HFF-Myc (cell line): ENCODE measurements at places on chromosomes 4 and X.

- no peak for DNase-seq
Measured at GRCh38 chrX:23403849-23404248, 69.2 kb downstream of the PTCHD1 start.

DNA sequence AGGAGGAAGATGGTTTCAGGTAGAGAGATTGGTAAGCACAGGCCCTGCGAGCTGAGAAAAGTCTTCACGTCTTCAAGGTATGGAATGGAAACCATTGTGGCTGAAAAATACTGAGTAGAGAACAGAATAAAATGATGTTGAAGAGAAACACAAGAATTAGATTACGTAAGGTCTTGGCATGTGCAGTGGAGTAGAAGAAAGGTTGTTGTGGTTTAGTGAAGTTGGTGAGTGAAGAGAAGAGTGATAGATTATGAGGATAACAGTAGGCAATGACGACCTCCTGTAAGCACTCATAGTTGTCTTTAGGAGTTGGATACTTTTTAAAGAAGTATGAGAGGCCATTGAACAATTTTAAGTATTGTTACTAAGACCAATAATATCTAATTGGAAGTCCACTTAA is 642.6 kb downstream of the PCDH7 start:
- DNase-seq = no peak

- DNase-seq = peak; percentile 50
Measured at GRCh38 chr4:121462660-121463261, 81.9 kb upstream of the QRFPR start.

- no peak for DNase-seq
Measured at GRCh38 chr4:76931087-76931486, 18.5 kb upstream of the SEPTIN11 start.

GRCh38 chrX:130171446-130172126 is at the start of gene RAB33A:
RAB33A (plus strand) TSS chrX:130171962; CDS start chrX:130172063, 101 bp downstream.
- no peak for DNase-seq

DNA sequence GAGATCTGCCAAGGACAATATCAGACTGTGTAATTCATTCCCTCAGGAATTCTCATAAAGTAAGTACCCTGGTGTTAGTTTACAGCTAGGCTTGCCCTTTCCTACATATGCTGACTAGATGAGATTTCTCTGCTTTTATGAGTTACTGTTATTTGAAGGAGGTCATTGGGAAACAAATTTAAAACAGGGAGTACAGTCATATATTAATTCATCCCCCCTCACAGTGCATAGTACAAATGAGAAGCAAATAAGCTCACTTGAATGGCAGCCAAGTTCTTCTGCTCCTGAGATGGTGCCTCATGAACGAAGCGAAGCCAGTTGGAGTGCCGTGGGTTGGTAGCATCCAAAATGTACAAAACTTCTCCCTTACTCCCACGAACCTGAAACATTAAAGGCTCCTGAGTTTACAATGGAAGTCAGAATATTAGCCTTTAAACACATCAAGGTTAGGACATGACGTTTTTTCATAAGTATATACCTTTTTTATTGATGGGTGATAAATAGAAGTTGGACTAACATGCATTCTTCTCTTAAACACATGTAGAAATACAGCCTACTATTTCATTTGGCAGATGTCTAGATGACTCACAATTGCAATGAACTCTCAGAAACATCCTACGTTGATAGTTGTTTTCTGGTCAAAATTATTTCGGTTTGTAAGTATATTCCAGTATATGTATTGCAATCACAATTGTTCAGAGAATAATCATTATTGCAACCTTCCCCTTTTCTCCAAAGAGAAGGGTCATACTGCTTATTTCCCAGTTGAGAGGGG is 69.2 kb downstream of the PRDM5 start:
- no peak for DNase-seq

DNA sequence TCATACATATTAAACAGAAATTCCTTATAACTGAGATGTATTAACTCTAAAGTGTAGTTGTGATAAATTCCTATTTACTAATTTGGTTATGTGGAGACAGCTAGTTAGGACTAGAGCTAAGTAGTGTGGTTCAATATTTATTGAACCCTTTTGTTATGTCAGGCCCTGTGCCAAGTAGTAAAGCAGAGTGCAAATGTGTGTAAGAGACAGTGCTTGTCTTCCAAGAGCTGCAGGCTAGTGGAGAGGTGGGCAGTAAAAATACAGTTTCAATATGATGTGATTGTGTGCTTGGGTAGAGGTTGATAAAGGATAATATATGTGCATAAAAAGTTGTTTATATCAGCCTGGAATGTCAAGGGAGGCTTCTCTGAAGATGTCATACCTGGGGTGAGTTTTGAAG is 80.0 kb downstream of the TBC1D19 start:
- DNase-seq = no peak

GRCh38 chr4:19327364-19327763 is 924.3 kb upstream of the SLIT2 start:
- DNase-seq = no peak

- DNase-seq = no peak
Measured at GRCh38 chrX:9906919-9907318, 60.2 kb upstream of the CLDN34 start.

- DNase-seq = no peak
Measured at GRCh38 chr4:836003-836511, 10.1 kb upstream of the CPLX1 start.

DNA sequence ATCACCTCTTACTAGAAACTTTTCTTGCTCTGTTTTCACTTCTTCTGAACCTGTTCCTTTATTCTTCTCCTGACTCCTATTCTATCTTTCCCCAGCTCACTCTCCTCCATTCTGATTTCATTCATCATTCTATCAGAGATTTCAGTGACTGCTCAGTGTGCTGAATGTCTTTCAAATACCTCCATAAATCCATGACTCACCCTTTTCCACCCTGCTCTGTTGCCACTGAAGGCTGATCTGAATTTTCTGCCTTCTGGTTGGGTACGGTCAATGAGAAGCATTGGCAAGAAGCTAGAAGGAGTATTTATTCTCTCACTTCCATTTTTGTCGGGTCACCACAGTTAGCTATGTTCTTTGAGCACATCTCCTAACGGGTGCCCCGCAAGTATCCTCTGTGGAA is 265.9 kb downstream of the CBLL2 start:
- DNase-seq = no peak

- no peak for DNase-seq
Measured at GRCh38 chrX:34874763-34875162, 67.8 kb upstream of the FAM47B start.

GRCh38 chrX:16711893-16712547 is 449 bp downstream of the CTPS2 start:
- DNase-seq = no peak

- no peak for DNase-seq
Measured at GRCh38 chr4:81607950-81608349, 136.2 kb upstream of the RASGEF1B start.

DNA sequence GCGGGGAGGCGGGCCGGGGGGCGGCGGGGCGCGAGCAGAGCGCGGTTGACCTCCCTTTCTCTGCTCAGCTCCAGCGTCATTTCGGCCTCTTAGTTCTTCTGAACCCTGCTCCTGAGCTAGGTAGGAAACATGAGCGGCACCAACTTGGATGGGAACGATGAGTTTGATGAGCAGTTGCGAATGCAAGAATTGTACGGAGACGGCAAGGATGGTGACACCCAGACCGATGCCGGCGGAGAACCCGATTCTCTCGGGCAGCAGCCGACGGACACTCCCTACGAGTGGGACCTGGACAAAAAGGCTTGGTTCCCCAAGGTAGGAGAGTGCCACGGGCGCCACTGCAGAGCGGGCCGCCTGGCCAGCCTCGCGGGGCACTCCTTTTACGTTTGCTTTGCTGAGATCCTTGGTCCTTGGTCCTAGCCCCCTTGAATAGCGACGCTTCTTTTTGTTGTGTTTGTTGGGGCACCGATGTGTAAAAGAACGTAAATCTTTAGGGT is at the start of gene HTATSF1:
Gene HTATSF1, plus strand, starts transcription at position 37 of the 497 bp plus-strand sequence. Its CDS starts 93 bp downstream, at position 130.
- DNase-seq = no peak

DNA sequence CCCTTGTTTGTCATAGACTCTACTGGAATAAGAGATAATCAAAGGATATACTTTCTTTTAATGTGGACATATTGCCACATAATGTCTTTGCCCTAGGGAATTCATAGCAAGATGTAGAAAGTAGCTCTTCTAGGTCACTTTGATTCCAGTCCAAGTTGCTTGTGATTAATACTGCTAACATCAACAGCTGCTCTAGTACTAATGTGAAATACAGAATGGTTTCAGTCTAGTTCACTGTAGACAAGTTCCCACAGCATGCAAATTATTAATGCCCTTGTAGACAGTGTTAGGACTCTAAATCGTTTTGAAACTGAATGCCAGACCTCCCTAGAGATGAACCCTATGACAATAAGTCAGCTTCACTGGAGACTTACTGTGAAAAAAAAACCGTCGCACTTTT is 494.6 kb upstream of the ATOH1 start:
- no peak for DNase-seq

GRCh38 chr4:2413821-2414610 is 4.4 kb downstream of the ZFYVE28 start:
- no peak for DNase-seq

- no peak for DNase-seq
Measured at GRCh38 chr4:21083413-21083812, 383.2 kb downstream of the PACRGL start.

- no peak for DNase-seq
Measured at GRCh38 chrX:150544222-150544787, 24.1 kb upstream of the MTM1 start.

GRCh38 chrX:146238173-146238572 is 420.5 kb downstream of the SLITRK2 start:
- DNase-seq = no peak

DNA sequence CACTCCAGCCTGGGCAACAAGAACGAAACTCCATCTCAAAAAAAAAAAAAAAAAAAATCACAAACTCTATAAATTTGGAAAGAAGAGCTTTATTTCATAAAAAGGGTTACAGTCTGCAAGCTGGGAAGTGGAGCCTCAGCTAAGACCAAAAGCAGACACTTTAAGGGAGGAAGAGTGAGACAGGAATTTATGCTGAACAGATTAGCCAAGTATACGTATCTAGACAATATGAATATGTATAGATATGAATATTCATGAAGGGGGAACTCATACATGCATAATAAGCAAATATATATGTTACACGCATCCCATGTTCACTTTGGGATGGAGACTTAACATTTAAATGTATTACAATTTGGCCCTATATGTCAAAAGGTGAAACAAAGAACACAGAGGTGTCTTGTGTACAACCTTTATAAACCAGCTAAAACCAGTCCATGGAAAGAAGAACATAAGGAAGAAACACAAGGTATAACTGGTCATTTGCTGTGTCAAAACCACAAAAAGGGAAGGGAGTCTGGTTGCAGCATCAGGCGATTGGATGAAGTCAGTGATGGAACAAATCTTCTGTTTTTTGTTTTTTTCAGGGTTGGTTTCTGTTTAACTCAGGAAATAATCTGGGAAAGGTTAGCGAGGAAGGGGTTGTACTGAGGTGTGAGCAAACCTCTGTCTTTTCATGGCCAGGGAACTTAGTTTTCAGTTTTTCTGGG is 130.0 kb upstream of the MAOA start:
- no peak for DNase-seq

- DNase-seq = no peak
Measured at GRCh38 chr4:11774346-11774745, 345.7 kb upstream of the HS3ST1 start.

DNA sequence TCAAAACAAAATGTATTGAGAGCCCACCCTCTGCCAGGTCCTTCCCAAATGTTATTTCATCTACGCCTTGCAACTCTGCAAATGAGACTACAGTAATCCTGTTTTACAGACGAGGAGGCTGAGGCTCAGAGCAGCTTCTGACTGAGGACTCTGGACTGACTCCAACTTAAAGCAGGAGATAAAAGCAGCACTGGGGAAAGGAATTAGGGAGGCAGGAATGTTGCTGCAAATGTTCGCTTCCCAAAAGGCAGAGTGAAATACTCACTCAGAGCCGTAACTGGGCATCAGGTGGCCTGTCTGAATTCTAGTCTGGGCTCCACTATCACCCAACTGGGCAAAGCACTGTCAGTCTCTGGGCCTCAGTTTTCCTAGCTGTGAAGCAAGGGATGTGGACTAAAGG is 94.7 kb upstream of the SRD5A3 start:
- no peak for DNase-seq

DNA sequence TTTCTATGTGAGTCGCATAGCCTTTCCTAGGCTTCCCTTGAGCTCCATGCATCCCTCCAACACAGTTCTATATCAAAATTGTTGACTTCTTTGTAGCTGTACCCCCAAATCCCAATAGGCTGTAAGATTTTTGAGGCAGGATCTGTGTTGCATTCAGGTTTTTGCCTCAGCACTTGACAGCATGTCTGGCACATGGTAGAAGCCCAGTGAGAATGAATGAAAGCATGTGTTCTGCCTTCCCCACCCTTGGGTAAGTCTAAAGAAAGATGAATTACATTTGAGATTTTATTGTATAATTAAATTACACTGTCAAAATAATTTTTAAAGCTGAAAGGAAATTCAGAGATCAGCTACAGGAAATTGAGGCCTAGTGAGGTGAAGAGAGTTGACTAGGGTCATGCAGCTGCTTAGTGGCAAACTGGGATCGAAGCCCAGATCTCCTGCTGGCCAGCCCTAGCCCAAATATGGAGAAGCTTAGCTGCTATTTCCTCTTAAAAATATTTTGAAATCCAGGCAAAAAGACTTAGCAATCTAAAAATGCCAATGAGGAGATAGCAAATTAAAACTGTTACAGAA is 122.5 kb downstream of the SPATA18 start:
- DNase-seq = peak; percentile 62

GRCh38 chr4:170391066-170391740 is 301.4 kb upstream of the AADAT start:
- no peak for DNase-seq

- DNase-seq = no peak
Measured at GRCh38 chrX:139209342-139209741, 321.2 kb upstream of the F9 start.

GRCh38 chrX:63561425-63561824 is 210.3 kb upstream of the SPIN4 start:
- DNase-seq = no peak

- peak; percentile 45 for DNase-seq
Measured at GRCh38 chrX:120468825-120469525, at the start of gene LAMP2. LAMP2 (minus strand) TSS chrX:120469296; CDS start chrX:120469169, 127 bp downstream.

DNA sequence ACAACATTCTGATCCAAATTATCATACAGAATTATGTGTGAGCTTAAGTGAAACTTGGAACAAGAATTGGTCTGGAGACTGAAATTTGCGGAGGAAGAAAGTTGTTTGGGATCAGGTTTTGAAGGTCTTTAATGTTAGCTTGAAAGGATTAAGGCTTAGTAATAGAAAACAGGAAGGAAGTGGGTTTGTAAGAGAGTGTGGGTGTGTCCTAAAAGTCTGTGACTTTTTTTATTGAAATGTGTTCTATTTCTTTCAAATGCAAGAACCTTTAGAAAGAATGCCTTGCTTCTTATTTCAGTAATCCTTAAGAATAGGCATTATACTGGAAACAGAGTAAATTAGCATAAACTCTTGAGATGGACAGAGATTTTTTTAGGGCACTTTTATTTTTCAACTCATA is 198.0 kb downstream of the GALNTL6 start:
- DNase-seq = no peak
